Karpas-422 (cell line): ENCODE measurements at places on chromosomes 7 and 10. TPM values are rescaled to one million over a fixed set of nuclear protein-coding genes. Genes with fewer than 3 reads are reported as not detected.

Gene STMP1
- 12.5 and 30.4 TPM in 2 replicates for total RNA-seq

Gene PIK3CG
- total RNA-seq: 87.6 and 118 TPM in 2 replicates

Gene UTF1
- not detected in 2 replicates for total RNA-seq

Gene IFIT1B
- 0.78 TPM in 1 of 2 replicates, not detected in the other for total RNA-seq

Gene PPP1R3C
- total RNA-seq: not detected in 2 replicates

DNA sequence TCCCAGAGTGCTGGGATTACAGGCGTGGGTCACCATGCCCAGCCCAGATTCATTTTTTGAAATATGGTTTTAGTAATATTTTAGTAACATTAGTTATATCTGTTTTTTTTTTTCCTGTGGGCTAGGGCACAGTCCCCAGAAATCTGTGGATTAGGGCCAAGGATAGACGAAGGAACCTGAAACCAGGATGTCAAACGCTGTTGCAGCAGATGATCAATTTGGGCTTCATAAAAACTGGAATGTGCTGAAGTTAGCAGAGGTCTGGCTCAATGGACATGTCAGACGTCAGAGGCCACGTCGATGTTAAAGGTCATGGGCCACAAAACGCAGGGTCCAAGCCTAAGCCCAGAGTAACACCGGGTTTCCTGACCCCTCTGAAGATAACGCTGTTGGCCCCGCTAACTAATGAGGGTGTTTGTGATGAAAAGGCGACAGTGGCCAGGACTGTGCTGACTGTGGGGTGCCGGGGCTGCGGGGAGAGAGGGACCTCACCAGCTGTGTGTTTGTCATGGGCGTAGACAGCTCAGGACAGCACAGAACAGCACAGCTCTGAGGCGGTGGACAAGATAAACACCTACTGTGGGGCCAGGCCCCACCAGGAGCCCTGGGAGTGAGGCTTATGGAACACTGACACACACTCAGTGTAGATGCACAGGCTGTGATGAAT is 23.8 kb upstream of the GTPBP4 start:
- DNase-seq: no peak
- no peaks in the 10 kb centered on the region for H3K36me3 ChIP-seq
- H3K27me3 ChIP-seq: no peaks in the 10 kb centered on the region
- no peak overlapping the region for H3K4me3 ChIP-seq
- H3K27ac ChIP-seq: no peak overlapping the region

DNA sequence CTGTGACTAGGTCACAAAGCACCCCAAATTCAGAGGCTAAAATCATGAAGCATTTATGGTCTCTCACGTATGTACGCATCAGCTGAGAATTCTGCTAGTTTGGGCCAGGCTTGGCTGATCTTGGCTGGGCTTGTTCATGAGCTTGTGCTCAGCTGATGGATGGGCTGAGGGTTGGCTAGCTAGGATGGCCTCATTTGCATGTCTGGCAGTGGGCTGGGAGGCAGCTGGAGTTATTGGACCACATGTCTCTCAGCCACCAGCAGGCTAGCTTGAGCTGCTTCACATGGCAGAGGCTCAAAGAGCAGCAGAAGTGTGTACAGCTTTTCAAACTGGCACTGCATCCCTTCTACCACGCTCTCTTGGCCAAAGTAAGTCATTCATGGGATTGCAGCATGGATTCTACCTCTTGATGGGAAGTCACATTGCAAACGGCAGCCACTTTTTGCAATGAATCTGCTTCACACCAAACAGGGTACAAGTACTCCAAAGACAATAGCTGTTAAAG is 770.3 kb downstream of the TYW1 start:
- no peak overlapping the region for H3K27ac ChIP-seq
- no peaks in the 10 kb centered on the region for H3K27me3 ChIP-seq
- H3K4me1 ChIP-seq: no peaks in the 10 kb centered on the region
- DNase-seq: no peak
- H3K4me3 ChIP-seq: no peak overlapping the region
- no peaks in the 10 kb centered on the region for H3K36me3 ChIP-seq

GRCh38 chr10:133183646-133184378 is 23.8 kb downstream of the KNDC1 start:
- no peak overlapping the region for H3K27ac ChIP-seq
- no peaks in the 10 kb centered on the region for H3K36me3 ChIP-seq
- H3K4me1 ChIP-seq: no peaks in the 10 kb centered on the region
- no peak for DNase-seq

DNA sequence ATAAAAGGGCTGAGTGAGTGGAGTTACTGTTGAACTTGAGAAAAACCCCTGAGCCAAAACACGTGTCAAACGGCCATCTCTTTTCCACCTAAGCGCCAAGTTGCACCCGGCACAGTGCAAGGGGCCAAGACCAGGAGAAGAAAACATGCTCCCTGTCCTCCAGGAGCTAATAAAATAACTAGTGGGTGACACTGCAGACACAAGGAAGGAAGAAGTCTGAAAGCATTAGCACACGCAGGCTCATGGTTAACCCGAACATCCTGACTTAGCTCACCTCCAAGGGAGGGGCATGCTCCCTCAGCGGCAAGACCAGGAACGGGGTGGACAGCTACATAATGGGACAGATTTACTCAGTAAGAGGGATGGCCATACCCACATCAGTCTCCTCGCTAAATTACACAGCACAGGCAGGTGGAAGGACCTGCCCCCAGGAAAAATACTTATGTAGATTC is 65.0 kb downstream of the PIP4K2A start:
- no peak overlapping the region for H3K4me3 ChIP-seq
- no peak overlapping the region for H3K27ac ChIP-seq
- H3K27me3 ChIP-seq: no peaks in the 10 kb centered on the region
- H3K36me3 ChIP-seq: no peaks in the 10 kb centered on the region

GRCh38 chr7:35695987-35696386 is 1.1 kb upstream of the HERPUD2 start:
- H3K4me3 ChIP-seq: peak overlapping the region; percentile 98
- DNase-seq: no peak
- H3K27ac ChIP-seq: no peak overlapping the region
- no peaks in the 10 kb centered on the region for H3K36me3 ChIP-seq
- H3K4me1 ChIP-seq: peaks cover 41% of the 10 kb centered on the region

GRCh38 chr7:134327896-134328295 is 11.2 kb upstream of the SLC35B4 start:
- no peak overlapping the region for H3K4me3 ChIP-seq
- H3K36me3 ChIP-seq: no peaks in the 10 kb centered on the region
- no peaks in the 10 kb centered on the region for H3K4me1 ChIP-seq
- no peaks in the 10 kb centered on the region for H3K27me3 ChIP-seq
- DNase-seq: peak; percentile 91

- no peaks in the 10 kb centered on the region for H3K4me1 ChIP-seq
- H3K4me3 ChIP-seq: no peak overlapping the region
- H3K27ac ChIP-seq: no peak overlapping the region
- H3K36me3 ChIP-seq: no peaks in the 10 kb centered on the region
Measured at GRCh38 chr10:103605359-103606096, 112.0 kb downstream of the NEURL1 start.

GRCh38 chr10:51651063-51651462 is 48.3 kb downstream of the CSTF2T start:
- H3K4me1 ChIP-seq: no peaks in the 10 kb centered on the region
- no peaks in the 10 kb centered on the region for H3K36me3 ChIP-seq
- no peak overlapping the region for H3K4me3 ChIP-seq
- no peaks in the 10 kb centered on the region for H3K27me3 ChIP-seq

DNA sequence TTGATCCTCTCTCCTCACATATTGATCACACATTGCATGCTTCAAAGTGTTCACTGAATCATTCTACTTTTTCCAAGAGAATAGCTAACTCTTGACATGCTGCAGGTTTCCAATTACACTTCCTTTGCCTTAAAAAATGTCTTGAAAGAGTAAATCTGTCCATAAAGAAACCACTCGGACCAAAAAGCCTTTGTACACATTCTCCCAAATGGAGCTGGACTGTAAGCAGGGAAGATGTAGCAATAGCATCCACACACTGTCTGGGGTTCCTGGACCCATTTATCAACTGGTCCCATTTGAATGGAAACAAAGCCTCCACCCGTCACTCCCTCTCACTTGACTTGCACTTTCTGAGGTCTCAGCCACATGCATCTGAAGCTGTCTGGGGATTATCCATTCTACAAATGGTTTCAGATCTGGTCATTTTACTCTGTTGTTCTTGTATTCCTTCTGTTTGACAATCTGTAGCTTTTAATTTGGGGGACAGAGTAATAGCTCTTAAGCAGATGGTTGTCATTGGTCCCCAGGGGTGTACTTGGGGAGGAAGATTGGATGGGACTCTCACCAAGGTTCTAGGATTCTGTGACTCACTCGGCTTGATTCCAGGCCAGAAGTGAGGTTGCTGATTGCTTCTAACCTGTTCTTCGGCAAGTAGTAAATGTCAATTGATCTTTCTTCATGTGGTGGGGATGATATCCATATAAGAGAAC is 203.5 kb downstream of the HIBADH start:
- H3K4me3 ChIP-seq: no peak overlapping the region
- H3K36me3 ChIP-seq: no peaks in the 10 kb centered on the region
- no peaks in the 10 kb centered on the region for H3K4me1 ChIP-seq
- no peaks in the 10 kb centered on the region for H3K27me3 ChIP-seq

DNA sequence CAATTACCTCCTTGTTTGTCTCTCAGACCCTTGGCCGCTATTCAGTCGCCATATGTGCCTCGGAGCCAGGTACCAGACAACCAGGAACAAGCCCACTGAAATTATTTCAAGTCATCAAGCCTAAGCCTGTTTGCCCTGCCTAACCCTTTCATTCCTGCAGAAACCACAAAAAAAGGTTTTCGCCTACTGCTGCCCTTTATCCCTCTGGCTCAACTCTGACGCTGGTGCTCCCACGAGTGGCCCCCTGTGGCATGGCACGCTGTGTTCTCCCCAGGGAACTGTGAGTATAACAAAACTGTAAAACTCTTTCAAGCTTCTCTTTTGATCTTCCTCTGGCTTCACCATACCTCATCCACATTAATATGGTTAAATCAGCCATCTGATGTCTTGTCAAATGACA is 215.7 kb upstream of the CDC14C start:
- H3K4me3 ChIP-seq: no peak overlapping the region
- no peaks in the 10 kb centered on the region for H3K27me3 ChIP-seq

DNA sequence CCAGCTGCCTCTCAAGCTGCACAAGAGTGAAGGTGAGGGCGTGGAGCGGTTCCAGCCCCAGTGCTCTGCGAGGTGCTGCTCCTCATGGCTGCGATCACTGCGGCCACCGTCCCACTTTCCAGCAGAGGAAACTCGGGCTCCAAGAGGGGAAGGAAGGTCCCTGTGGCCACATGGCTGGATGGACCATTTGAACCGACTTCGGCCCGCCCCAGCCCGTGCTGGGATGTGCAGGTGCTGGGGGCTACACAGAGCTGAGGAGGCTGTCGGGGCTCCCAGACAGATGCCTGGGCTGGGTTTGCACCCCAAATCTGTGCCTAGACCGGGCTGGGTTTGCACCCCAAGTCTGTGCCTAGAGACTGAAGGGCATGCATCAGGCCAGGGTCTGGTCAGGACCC is 186.6 kb downstream of the DNAJB6 start:
- H3K4me1 ChIP-seq: no peaks in the 10 kb centered on the region; the same call in 1 of the 2 replicates
- no peak for DNase-seq
- no peaks in the 10 kb centered on the region for H3K27me3 ChIP-seq
- no peak overlapping the region for H3K4me3 ChIP-seq

GRCh38 chr10:53479365-53479764 is 706.8 kb upstream of the MBL2 start:
- no peaks in the 10 kb centered on the region for H3K4me1 ChIP-seq
- H3K27ac ChIP-seq: no peak overlapping the region
- DNase-seq: no peak
- H3K36me3 ChIP-seq: no peaks in the 10 kb centered on the region
- H3K27me3 ChIP-seq: no peaks in the 10 kb centered on the region

DNA sequence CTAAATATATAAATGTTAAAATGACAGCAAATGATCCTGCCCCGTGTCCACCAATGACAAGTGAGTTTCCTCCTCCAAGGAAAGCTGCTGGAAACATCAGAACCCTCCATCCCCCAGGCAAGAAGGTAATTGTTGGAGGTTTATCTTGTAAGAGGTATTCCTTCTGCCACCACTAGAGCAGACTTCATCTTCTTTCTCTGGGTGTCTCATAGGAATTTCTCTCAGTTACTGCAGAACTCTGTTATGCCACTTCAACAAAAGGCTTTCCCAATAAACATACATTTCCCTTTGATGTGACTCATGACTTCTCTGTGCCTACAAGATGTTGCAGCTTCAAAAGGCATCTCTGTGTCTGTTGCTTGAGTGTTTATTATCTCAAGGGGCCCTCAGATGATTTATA is 279.1 kb downstream of the BMPER start:
- DNase-seq: no peak
- no peaks in the 10 kb centered on the region for H3K27me3 ChIP-seq
- H3K36me3 ChIP-seq: no peaks in the 10 kb centered on the region
- no peak overlapping the region for H3K27ac ChIP-seq

DNA sequence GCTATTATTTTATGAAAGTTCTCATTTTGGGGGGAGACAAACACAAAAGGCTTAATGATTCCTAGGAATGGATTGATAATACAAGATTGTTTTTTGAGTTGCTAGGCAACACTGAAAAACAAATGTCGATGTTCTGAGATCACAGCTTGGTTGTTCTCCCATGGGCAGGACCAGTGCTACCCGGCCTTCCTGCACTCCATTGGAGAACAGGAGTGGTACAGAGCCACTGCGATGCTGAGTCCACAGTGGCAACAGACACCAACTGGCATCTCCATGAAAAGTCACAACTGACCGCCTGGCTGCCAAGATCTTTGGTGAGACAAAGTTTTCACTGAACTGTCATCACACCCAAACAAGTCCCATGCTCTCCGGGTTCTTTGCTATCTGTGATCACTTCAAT is 68.9 kb upstream of the NMT2 start:
- H3K27me3 ChIP-seq: no peaks in the 10 kb centered on the region
- H3K36me3 ChIP-seq: no peaks in the 10 kb centered on the region
- H3K27ac ChIP-seq: no peak overlapping the region
- no peaks in the 10 kb centered on the region for H3K4me1 ChIP-seq

GRCh38 chr7:111029574-111030251 is 61.2 kb upstream of the LRRN3 start:
- DNase-seq: no peak
- no peaks in the 10 kb centered on the region for H3K36me3 ChIP-seq
- no peak overlapping the region for H3K4me3 ChIP-seq
- H3K27me3 ChIP-seq: no peaks in the 10 kb centered on the region
- H3K27ac ChIP-seq: no peak overlapping the region

GRCh38 chr7:157991761-157992160 is 595.9 kb downstream of the PTPRN2 start:
- H3K4me3 ChIP-seq: no peak overlapping the region
- no peak for DNase-seq
- no peak overlapping the region for H3K27ac ChIP-seq
- no peaks in the 10 kb centered on the region for H3K36me3 ChIP-seq

DNA sequence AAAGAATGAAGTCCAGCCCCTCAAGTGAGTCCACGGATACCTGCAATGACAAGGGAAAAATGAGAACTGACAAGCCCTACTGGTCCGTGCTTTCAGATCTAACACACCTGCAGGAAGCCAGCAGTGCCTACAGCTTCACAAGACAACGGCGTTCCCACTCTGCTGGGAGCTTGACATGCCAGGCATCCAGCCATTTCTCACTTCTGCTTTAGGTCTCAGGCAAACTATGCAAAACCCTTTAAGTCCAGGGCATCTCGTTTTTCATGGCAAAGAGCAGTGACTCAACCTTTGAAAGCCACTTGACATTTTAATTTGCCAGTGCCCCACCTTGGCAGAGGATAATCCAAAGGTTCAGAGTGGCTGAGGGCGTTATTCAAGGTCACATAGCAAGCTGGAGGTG is 49.1 kb upstream of the GPAM start:
- H3K36me3 ChIP-seq: no peaks in the 10 kb centered on the region; the same call in 1 of the 2 replicates
- H3K4me1 ChIP-seq: peaks cover 60% of the 10 kb centered on the region
- DNase-seq: peak; percentile 95
- no peaks in the 10 kb centered on the region for H3K27me3 ChIP-seq
- peak overlapping the region; percentile 98 for H3K27ac ChIP-seq
